ENCODE measurements at places on chromosomes 3 and 15.

DNA sequence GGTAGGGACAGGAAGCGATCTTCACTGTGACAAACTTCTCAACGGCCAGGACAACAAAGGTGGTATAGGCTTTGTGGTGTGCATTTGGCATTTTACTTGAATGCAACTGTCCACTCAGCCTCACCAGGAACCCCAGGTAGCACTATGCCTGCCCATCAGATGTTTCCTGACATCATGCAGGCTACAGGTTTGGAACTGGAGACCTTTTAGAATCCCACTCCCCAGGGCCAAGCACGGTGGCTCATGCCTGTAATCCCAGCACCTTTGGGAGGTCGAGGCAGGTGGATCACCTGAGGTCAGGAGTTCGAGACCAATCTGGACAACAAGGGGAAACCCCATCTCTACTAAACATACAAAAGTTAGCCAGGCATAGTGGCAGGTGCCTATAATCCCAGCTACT lies 9.6 kb downstream of the STARD5 start:
- DNase-seq = no peak

DNA sequence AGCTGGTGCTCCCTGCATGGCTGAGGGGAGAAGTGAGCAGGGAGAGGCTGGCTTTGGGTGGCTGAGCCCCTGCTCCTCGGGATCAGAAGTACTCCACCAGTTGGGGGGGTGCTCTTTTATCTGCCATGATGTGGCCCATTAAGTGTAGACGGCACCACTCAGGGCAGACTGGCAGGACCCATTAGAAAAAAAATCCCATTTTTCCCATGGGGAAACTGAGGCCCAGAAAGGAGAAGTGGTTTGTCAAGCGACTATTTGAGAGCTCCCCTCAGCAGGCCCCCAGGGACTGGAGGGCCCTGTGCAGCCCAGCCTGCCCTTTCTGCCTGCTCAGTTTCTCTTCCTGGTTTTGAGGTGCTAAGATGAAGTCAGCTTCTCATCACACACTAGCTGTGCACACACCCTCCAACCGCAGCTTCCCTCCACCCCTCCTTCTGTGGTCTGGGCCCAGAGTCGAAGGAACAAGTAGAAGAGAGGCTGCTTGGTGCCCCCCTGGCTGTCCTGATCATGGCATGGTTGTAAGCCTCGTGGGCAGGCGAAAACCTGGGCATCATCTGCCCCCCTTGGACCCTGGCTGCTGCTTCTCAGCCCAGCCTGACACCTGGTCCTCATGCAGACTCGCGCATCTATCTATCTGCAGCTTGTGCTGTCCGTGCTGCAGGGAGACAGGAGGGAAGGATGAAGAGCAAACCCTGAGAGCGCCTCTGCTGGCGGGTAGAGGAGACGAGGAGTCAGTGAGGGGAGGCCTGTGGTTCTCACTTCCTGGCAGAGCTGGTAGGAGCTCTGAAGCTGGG lies 5.6 kb downstream of the CSK start:
- peak; percentile 83 for DNase-seq

- no peak for DNase-seq
Observed at GRCh38 chr3:82088749-82089148, 327.3 kb upstream of the GBE1 start.

DNA sequence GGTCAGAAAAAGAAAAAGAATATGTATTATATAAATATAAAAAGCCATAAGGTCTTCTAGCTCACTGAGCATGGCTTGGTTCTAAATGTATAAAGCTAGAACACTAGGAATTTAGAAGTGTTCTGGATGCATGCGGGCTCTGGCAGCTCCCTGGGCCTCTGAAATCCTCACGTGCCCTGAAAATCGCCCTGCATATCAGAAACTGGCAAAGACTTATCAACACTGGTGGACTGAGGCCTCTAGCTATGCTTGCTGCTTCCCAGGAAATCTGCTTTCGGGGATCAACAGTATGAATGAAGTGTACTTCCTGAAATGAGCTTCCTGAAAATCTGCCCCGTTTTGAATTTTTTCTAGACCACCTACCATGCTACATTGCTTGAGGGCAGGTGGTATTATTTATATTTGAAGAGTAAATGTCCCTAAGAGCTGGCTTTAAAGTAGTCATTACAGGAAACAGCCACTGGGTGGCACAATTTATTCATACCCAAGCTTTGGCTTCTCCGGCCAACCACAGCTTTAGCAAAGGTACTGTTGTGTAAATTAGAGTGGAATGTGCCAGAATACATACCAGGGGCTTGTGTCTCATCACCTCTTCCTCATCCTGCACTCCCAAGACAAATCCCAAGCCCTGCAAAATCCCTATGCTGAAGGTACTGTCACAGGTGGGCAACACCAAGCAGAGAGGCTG lies 17.7 kb downstream of the CRTAP start:
- DNase-seq = no peak

- no peak for DNase-seq
Observed at GRCh38 chr3:115518100-115518852, 105.0 kb upstream of the GAP43 start.

DNA sequence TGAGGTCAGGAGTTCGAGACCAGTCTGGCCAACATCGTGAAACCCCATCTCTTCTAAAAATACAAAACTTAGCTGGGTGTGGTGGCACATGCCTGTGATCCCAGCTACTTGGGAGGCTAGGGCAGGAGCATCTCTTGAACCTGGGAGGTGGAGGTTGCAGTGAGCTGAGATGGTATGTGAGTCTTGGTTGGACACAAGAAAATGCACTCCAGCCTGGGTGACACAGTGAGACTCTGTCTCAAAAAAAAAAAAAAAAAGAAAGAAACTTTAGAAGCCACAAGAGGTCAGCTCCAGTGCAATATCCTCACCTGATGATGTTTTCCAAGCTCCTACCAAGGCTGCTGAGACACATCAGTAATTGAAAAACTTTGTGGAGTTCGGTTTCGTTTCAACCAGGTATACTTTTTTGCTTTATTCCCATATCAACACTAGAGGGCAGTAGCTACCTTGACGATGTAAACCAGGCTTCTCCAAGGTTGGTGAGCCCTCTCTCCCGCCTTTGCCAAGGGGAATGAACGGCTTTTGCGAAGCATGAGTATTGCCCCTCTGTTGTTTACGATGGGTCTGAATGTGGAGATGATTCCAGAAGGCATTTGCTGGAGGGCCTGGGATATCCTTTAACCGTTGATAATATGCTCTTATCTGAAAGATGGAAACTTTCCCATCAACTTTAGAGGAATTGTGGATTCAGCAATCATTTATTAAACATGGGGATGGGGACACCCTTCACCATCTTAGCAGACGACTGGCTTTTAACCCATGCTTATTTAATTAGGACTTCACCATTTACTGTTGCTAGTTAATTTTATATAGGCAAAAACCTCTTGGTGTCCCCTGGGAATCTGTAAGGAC lies 202.8 kb downstream of the SV2B start:
- no peak for DNase-seq

DNA sequence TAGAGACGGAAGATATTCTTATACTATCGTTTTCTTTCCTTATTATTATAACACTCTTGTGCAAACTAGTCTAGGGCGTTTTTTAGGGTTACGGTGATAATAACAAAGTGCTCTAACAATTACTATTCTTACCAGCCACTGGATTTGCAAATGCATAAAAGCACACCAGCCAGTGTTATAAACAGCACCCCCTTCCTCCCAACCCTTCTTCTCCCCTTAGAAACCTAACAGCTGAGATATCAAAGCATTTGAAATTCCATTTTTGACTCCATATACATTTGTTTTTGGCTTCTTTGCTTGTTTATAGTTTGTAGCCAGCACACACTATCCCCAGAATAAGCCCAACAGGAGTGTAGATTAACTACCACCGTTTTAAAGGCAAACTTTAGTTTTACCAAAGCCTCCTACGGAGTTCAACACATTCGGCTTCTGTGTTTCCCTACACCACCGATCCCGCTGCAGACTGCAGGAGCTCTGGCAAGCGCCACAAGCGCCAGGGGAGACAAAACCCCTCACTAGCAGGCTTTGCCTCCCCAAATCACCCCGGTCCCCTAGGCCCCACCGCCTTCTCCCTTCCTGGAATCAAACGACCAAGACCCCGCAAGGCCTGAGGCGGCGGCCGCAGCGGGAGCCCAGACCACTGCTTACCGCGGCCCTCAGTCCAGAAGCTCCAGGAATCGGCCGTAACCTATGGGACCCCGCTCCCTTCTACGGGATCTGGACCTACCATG lies 461 bp downstream of the COPB2 start:
- DNase-seq = no peak

GRCh38 chr15:83653288-83653638 lies 660 bp upstream of the ADAMTSL3 start:
- no peak for DNase-seq

DNA sequence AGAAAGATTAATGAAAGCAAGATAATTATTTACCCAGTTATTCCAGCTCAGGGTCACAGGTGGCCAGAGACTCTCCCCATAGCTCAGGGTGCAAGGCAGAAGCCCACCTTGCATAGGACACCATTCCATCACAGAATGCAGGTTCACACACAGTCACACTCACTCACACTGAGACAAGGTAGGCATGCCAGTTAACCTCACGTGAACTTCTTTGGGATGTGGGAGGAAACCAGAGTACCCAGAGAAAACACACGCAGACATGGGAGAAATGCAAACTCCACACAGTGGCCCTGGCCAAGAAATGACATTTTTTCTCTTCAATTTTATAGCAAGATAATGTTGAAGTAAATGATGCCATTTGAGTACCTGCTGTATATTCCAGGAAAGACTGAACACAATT lies 106.7 kb downstream of the ZNF385D start:
- DNase-seq = no peak

DNA sequence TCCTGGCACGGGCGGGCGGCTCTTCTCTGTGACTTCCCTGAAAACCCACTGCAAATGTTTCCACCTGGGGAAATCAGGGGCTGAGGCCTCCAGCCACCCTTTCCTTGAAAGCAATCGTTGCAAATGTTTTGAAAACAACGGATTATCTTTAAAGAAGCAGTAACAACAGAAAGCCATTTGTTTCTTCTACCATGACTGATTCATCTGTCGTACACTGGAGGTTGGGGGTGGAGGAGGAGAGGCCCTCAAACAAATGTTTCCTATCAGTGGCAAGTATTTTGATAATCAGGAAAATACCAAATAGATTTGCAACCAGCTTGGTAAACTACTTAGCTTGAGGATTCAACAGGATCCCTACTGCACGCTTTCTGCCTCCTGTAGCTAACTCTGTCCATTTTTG lies 114.9 kb downstream of the PDZRN3 start:
- no peak for DNase-seq

Measured in activated T-helper 1 cell treated with Interleukin-2 at 50 U/mL for 16 hours (primary cell).